ENCODE measurements at places on chromosomes 1 and 21. TPM values are rescaled to one million over a fixed set of nuclear protein-coding genes. Genes with fewer than 3 reads are reported as not detected.

DNA sequence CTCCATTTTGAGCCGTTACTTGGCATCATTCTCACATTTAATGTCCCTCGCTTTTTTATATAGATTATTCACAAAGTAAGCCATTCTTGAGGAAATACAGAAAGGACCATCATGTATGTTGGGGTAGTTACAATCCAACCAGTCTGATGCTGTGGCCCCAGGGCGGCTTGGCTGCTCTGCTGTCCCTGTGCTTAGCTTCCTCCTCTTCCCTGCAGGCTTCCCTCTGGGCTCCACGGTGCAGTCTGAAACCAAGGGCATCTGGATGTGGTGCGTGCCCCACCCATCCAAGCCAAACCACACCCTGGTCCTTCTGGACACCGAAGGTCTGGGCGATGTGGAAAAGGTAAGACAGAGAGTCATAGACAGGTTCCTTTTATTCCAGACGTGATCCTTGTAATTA, 5.5 kb downstream of the GBP6 start:
- DNase-seq = no peak

DNA sequence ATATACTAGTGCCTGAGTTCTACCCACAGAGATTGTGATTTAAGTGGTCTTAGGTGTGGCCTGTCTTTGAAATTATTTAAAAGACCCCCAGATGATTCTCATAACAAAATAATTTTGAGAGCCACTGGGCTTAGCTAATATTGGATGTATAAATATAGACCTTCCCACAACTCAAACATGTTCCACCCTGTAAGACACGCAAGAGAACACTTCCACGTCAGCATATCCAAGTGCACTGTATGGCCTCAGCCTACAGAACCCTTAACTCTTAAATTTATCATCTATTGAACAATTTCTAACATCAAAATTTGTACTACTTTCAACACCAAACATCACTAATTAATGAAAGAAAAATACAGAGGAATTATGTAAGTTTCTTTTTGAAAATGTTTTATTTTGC, 2.5 kb downstream of the FAM177B start:
- DNase-seq = no peak

- DNase-seq = no peak
These were observed 95.7 kb upstream of the WNT4 start for GRCh38 chr1:22238356-22239224.

Gene IL19
- total RNA-seq = not detected

Gene OR14K1
- total RNA-seq = not detected

Gene ANGPTL3
- total RNA-seq = not detected

Gene FMO5
- 0.48 TPM for total RNA-seq

Gene NHLH2
- not detected for total RNA-seq

Data from activated CD4-positive, alpha-beta T cell treated with anti-CD3 and anti-CD28 coated beads, Interleukin-2, amount 10 ng/mL, durations not matched to agents 7 days and 5 days (primary cell).